ENCODE measurements at places on chromosomes 2 and 18.

DNA sequence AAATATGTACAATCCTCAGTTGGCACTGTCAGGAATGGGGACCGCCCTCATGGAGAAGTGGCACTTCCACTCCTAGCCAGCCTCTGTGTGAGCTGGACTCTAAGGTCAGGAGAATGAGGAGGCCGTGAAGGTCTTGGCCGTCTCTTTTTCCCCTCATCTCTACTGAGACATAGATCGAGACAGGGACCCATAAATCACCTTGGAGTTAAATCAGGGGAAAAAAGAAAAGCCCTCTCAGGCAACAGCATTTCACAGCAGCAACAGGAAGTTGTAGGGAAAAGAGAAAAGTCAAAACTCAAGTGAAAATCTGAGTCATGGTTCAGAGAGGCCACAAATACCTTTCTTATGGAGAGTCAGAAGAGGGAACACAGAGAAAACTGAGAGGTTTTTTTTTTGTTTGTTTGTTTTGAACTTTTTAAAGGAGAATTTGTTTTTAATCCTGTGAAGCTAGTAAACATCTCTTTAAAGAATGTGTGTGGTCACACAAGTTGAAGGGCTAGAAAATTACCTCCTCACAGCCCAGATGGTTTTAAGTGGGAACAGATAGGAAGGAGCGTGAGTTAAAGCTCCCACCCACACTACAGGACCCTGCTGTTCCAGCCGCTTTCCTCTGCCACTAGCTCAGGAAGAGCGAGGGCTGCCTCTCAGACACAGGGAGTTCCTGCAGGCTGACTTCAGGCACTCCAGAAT, 30.6 kb upstream of the CYP1B1 start:
- DNase-seq = no peak

GRCh38 chr2:19911808-19912509, 10.2 kb upstream of the TTC32 start:
- no peak for DNase-seq

DNA sequence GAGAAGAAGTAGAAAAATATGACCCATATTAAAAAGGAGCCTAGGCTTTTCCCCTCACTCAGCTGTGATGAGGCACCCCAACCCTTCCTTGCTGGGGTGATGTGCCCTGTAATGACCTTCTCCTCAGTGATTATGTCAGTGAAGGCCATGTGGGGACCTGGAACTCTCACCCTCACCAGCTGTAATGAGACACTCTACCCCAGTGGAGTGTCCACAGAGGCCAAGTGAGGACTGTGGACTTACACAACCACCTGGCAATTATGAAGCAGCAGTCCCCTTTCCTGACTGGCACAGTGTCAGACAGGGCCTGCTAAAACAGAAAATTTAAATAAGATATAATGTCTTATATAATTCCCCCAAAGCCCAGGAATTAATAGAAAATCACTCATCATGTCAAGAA, 54.2 kb downstream of the SEMA4F start:
- DNase-seq = no peak

GRCh38 chr2:16012626-16013358, 72.4 kb downstream of the MYCN start:
- DNase-seq = no peak

- no peak for DNase-seq
Observed at GRCh38 chr2:165634282-165634681, 159.8 kb downstream of the GALNT3 start.
